ENCODE measurements at places on chromosomes 16 and 17.

- DNase-seq, result no peak
Observed at GRCh38 chr17:72510351-72511016, 389.7 kb downstream of the SOX9 start.

DNA sequence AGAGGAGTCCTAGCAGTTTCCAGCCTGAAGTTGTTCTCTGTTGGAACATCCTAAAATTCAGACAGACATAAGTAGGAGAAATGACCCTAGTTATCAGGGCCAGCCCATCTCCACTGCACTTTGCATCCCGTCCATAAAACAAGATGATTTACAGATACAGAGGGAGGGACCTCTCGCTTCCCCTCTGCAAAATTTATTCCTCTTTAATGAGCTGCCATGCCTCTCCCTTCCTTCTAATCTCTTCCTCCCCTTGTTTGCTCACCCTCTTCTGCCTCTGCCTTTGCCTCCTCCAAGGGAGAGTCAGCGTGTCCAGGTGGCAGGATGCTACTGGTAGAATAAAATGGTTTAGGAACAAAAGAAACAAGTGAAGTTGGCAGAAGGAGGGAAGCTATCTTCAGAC is 351.3 kb downstream of the SOX9 start:
- DNase-seq, result peak; percentile 10

DNA sequence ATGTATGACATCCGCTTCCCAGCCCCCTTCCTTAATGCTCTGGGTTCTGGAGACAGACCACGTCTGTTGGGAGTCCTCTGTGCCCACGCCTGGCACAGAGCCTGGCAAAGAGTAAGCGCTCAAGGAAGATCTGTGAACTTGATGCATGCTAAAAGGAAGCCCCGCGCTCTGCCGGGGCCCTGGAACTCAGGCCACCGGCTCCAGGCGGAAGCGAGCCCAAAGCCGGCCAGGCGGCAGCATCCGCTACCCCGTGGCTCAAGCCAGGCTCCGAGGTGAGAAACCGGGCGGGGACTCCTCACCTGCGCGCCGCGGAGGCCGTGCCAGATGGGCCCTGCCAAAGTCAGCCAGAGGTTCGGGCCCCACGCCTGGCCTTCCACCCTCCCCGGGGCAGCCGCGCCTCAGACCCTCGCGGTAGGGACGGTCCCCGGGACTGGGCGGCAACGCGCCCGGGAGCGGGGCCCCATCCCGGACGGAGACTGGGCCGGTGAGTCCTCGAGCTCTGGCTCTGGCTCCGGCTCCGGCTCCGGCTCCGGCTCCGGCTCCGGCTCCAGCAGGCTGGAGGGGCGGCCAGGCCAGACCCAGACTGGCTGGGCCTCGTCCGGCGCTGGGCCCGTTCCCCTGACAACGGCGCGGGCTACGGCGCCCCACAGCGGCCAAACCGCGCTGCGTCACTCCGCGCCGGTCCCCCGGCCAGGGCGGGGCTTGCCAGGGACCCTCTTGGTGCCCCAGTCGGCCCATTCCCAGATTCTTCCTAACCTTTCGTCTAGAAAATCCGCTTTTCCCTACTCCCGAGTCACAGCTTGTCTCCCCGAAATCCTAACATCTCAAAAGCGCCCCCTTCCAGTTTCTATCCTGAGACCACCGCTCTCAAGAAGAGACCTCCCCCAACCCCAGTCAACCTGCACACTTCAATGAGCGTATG is at the start of gene ZDHHC1:
Gene ZDHHC1 (minus strand): TSS at position 606 of the 922 bp plus-strand sequence. CDS start 8,702 bp downstream, outside the sequence.
- DNase-seq, result peak; percentile 49

- DNase-seq, result no peak
Observed at GRCh38 chr16:55825115-55825728, 7.7 kb downstream of the CES1 start.

DNA sequence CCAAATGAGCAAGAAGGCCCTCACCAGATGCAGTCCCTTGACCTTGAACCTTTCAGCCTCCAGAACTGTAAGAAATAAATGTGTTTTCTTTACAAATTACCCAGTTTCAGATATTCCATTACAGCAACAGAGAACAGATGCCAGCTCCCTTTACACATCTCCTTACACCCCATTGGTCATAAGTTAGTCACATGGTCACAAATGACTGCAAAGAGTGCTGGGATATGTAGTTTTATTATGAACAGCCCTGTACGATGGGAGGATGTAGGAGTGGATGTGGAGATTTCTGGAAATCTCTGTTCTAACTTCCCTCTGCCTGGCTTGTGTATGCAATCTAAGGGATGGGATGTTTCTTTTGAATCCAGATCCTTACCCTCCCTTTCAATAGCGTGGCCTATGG is 13.3 kb upstream of the RPL38 start:
- DNase-seq, result peak; percentile 58

- DNase-seq, result no peak
Observed at GRCh38 chr16:57392694-57393093, 11.9 kb upstream of the CCL17 start.

DNA sequence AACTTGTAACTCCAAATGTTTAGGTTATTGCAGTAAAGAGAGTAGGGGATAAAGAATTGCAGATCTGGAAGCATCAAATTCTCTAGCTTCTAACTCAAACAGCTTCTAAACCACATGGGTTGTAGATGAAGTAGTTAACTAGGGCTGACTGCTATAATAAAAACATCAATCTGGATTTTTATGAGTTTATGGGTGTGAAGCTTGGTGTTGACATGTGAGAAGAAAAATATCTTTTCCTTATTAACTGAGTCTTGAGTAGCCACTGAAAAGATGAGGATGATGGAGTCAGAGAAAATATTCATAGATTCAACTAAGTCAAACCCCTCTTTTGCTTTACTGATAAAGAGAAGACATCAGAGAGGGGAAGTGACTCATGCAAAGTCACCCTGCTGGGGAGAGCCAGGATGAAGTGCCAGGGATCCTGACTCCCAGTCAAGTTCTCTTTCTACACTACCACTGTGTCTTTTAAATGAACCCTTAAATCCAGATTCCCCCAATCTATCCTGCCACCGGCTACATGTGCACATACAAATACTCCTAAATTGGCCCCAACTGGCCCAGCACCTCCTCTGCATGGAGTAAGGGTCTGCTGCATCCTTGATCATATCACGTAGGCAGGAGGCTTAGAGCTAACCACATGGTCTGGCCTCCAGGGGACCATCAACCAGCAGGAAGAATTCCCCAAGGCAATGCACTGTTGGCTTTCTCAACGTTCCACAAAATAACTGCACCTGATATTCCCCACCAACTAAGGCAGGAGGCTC is 264.0 kb upstream of the CCL2 start:
- DNase-seq, result no peak

All from NCI-H1105 treated with DMSO at 0.1 percent for 48 hours (cell line).